Activated CD8-positive, alpha-beta memory T cell treated with anti-CD3 and anti-CD28 coated beads for 1 hour (primary cell): ENCODE measurements at places on chromosomes 5 and 9.

DNA sequence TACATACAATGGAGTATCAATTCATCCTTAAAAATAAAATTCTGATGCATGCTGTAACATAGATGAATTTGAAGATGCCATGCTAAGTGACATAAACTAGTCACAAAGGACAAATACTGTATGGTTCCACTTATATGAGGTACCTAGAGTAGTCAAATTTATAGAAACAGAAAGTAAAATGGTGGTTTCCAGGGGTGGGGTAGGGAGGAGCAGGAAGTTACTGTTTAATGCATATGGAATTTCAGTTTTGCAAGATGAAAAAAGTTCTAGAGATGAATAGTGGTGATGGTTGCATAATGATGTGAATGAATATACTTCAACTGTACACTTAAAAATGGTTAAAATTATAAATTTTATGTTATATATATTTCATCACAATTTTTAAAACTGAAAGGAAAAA lies 57.3 kb upstream of the FNIP1 start:
- no peak for DNase-seq

- no peak for DNase-seq
Observed at GRCh38 chr5:59000211-59000610, 417.3 kb downstream of the RAB3C start.

DNA sequence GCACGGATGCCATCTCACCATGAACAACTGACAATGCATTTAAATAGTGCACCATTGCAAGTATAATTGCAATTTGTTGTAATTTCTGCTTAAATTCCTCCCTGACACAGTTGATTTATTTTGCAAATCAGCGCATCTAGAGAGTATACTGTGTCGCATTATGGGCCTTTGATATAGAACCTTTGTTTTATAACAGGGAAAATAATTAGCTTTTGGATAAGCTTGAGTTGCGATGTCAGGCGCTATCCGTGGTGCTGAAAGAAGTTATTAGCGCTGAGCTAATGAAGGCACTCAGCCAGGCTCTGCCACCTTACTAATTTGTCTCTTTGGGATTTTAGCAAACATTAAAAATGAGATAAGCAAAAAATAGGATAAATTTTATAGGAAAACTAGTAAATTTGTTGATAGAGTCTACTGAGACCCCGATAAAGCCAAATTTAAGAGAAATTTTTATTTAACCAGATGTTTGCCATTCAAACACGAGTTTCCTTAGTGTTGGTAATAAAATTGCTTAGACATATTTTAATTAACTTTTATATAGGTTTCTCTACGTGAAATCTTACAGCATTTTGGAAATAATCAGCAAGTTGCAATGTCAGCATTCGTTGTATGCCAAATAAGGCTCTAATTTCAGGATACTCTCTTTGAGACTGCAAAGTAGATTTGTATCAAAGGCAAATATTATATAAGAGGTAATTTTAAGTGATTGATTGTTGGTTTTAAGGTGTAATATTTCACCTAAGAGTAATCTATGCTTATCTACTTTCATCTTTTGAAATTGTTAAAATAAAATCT lies 355.5 kb downstream of the TLR4 start:
- no peak for DNase-seq

GRCh38 chr5:56110646-56111403 lies 116.1 kb upstream of the IL6ST start:
- no peak for DNase-seq

DNA sequence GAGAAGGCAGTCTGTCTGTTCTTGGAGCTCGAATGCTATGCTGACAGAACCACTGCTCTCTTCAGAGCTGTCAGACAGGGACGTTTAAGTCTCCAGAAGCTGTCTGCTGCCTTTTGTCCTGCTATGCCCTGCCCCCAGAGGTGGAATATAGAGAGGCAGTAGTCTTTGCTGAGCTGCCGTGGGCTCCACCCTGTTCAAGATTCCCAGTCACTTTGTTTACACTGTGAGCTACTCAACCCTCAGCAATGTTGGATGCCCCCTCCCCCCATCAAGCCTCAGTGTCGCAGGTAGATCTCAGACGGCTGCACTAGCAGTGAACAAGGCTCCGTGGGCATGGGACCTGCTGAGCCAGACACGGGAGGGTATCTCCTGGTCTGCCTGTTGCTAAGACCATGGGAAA lies 344.2 kb downstream of the TMEM161B start:
- no peak for DNase-seq

GRCh38 chr9:99052815-99053715 lies 51.8 kb upstream of the TGFBR1 start:
- no peak for DNase-seq

DNA sequence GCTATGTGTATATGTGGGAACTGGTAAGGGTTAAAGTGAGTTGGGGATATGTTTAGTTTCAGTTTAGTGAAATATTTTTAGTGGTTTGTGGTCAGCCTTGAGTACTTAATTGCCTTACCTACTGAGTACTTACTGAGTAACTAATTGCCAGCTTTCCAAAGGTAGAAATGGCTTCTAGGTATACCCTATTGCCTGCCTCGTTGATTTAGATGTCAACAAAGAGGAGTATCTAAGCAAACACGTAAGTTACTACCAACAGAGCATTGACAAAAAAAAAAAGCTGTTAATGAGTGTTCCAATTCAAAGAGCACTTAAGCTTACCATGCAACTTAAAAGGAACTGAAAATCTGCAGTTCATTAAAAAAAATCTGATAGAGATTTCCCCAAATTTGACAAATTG lies 8.8 kb downstream of the ATP10B start:
- DNase-seq, result no peak

GRCh38 chr5:151637676-151638075 lies 46.5 kb upstream of the FAT2 start:
- DNase-seq, result no peak
